Stimulated activated effector memory CD8-positive, alpha-beta T cell treated with anti-CD3 and anti-CD28 coated beads, Interleukin-12 subunit alpha, Interleukin-12 subunit beta, amount 100 ng/mL, for 72 hours (primary cell): ENCODE measurements at places on chromosomes 4 and X.
A peak's percentile ranks its signal among the peaks of the same experiment; 100 is the strongest.

GRCh38 chr4:82499738-82500434, 61.9 kb downstream of the TMEM150C start:
- no peak for DNase-seq

DNA sequence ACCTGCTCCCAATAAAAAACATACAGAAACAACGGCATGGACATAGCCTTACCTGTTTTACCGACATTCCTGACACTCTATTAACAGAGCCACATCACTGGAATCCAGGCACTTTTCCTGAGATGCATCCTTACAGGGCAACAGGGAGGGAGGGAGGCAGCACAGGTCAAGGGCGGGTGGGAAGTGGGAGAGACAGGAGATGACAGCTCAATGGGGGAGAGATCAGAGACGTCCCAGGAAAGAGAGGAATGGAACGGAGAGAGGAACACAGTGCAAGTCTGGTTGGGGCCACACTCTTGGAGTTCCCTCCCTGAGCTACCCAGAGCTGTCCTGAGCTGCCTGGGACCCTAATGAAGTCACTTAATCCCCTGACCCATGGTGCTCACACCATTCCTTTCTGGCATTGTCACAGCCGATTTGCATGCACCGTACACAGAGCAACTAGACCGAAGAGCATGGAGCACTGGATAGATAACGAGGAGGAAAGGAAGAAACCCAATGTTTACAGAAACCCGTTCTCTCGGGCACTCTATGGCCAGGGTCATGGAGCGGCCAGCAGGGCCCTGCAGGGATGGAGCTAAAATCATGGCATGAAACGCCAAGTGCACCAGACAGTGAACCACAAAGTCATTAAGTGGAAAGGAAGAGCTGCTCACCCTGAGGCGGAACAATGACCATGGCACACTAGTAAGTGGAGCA, 93.1 kb downstream of the NSUN7 start:
- no peak for DNase-seq

- no peak for DNase-seq
Observed at GRCh38 chr4:1772853-1773538, 20.1 kb upstream of the FGFR3 start.

DNA sequence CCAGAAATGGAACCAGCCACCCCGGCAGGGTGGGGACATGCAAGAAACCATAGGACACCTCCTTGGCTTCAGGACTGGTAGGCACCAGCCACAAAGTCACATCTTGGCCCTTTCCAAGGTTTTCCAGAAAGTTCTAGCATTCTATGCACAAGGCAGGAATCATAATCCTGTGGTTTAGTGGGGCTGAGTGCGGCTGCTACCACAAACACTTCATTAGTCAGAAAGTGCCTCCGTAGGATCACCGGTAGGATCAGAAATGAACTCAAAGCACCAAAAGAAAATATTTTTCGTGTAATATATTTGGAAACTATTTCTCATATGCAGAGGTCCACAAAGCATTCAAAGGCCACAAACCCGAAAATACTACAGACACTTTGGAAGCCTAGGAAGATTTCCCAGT, 191.7 kb downstream of the PTTG2 start:
- DNase-seq, result no peak

GRCh38 chrX:154384284-154384892, 5.3 kb downstream of the EMD start:
- DNase-seq, result no peak

DNA sequence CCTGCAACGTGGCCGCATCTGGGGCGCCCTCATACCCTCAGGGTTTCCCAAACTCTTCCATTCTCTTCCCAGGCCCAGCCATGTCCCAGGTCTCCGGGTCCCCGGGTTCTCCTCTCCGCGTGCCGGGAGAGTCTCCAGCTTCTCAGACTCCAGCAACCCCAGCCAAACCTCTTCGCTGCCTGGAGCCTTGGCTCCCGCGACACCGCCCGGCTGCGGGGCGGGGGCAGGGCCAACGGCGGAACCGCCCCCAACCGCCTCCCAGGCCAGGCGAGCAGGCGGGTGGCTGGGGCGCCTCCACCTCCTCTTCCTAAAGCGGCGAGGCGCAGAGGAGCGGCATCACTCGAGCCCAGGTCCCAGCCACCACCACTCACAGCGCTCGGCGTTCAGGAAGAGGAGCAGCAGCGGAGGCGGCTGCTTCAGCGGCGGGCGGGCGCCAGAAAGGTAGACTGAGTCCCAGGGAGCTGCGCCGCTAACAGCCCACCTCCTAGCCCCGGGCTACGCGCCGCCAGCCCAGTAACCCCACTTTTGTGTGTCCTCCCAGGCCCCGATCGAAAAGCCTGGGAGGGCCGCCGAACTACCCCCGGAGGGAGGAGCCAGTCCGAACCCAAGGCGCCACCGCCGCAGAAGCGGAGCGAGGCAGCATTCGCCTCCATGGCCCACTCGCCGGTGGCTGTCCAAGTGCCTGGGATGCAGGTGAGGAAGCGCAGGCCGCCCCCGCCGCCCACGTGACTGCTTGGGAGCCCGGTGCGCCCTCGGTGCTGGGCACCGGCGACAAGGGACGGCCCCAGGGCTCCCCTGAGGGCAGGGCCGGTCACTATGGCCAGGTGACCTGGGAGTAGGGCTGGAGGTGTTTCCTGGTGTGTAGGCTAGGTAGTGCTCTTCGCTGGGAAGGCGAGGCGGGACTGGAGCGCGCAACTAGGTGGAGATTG, at the start of gene STK26:
TSS of gene STK26 (plus strand) at position 336 of the 929 bp plus-strand sequence. CDS start at position 652, 316 bp downstream.
- DNase-seq, result peak; percentile 56

- no peak for DNase-seq
Observed at GRCh38 chr4:166600264-166600663, 634.0 kb downstream of the SPOCK3 start.

DNA sequence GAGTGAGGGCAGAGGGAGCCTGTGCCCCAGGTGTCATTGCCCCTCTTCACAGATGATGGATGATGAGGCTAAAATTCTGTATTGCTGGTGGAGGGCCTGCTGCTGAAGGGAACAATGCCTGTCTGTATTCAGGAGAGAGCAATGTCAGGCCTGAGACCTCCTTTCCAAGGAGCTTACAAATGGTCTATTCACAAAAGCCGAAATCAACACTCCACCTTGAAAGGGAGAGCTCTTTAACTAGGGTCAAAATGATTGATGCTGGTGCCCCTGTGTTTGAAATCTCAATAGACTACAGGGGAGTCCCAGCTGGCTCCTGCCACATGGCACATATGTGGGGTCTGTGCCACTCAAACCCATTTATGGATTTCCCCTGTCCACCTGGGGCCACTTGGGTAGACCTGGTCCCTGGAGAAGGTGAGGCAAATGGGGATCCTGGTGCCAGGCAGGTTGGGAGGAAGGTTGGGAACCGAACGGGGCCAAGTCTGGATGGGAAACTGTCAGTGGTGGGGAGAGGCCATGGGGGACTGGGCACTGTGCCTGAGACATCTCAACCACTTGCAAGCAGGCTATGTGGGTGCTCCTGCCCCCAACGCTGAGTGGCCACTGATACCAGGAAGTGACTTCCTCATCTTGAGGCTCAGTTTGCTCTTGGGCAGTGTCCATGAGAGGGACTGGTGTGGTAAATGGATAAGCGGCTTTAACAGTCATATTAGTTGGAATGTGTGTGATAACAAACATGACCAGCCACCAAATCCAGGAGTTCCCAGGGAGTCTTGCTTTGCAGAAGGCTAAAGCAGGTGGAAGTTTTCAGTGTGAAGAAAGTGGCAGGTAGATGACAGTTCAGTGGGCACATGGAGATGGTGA, 223.8 kb upstream of the PSAPL1 start:
- DNase-seq, result no peak

GRCh38 chr4:139761461-139761860, 95.8 kb downstream of the MGST2 start:
- DNase-seq, result no peak

DNA sequence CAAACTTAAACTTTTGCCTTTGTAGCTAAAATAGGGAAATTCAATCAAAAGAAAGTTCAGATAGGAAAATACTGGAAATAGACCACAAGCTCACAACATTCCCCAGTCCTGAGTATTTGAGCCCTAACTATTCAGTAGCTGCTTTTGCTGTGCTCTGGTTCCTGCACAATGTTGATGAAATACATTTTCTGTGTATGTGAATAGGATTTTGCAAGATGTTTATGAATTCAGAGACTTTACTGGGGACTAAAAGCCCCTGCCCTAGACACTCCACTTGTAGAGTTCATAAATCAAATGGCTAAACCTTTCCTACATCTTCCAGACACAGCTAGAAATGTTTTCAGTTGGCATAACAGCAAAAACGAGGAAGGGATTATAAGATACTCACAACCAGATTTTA, 105.9 kb downstream of the FBXO8 start:
- DNase-seq, result no peak

- no peak for DNase-seq
Observed at GRCh38 chrX:6095469-6095868, 133.2 kb downstream of the NLGN4X start.

- no peak for DNase-seq
Observed at GRCh38 chr4:147828331-147828905, 96.5 kb downstream of the ARHGAP10 start.
